ENCODE measurements at places on chromosomes 3 and 15. TPM values are rescaled to one million over a fixed set of nuclear protein-coding genes. Genes with fewer than 3 reads are reported as not detected.

Gene NPAP1
- 0.34 TPM for total RNA-seq

Gene CACNA2D3
- total RNA-seq, result 1.1 TPM

Gene SYNPR
- 0.43 TPM for total RNA-seq

Gene RPL32
- total RNA-seq, result 1,366 TPM

GRCh38 chr3:36362973-36363372, 17.3 kb upstream of the STAC start:
- H3K27me3 ChIP-seq, result no peaks in the 10 kb centered on the region
- DNase-seq, result no peak
- no peaks in the 10 kb centered on the region for H3K4me1 ChIP-seq
- no peaks in the 10 kb centered on the region for H3K36me3 ChIP-seq

DNA sequence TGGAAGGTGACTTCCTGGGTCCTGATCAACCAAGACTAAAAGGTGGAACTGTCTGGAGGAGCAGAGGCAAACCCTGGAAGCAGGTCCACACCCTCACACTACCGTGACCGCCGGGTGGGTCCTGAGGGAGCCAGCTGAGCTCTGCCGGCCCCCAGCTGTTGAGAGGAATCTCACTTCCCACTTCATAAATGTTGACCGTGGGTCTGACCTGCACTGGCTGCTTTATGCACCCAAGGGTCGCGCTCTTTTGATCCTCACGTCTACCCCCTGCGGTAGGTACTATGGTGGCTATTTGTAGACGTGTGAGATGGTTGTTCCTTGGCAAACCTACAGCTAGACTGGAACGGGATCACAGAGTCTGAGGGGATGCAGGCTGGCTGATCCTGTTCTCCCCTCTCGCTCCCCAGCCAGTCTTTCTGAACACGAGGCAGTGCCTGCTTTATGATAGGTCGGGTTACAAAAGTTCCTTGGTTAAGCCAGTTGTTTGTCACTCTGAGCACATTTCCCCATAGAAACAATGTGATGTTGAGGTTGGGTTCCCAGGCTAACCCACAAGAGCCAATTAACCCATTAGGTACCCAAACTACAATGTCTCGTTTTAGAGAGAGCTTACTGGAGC, 113.0 kb upstream of the ETV5 start:
- no peak overlapping the region for H3K27ac ChIP-seq
- peaks cover 30% of the 10 kb centered on the region for H3K4me1 ChIP-seq
- no peaks in the 10 kb centered on the region for H3K27me3 ChIP-seq
- no peaks in the 10 kb centered on the region for H3K36me3 ChIP-seq

DNA sequence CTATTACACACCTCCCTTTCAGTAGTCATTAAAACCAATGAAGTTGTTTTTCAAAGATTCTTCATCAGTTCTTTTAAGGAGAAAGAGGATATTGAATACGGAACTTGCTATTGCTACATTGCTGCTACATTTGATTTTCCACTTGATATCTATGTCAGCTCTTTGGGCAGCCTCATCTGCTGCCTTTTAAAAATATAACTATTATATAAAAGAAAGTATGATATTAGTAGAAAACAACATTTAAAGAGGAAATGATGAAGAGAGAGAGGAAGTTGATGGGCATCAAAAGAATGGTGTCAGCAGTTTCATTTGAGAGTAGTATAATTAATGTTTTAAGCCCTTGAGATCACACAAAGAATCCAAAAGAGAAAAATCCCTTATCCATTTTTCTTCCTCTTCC, 171.4 kb downstream of the NFKBIZ start:
- H3K36me3 ChIP-seq, result no peaks in the 10 kb centered on the region
- no peak overlapping the region for H3K27ac ChIP-seq
- DNase-seq, result no peak
- no peaks in the 10 kb centered on the region for H3K4me1 ChIP-seq
- no peak overlapping the region for H3K4me3 ChIP-seq

DNA sequence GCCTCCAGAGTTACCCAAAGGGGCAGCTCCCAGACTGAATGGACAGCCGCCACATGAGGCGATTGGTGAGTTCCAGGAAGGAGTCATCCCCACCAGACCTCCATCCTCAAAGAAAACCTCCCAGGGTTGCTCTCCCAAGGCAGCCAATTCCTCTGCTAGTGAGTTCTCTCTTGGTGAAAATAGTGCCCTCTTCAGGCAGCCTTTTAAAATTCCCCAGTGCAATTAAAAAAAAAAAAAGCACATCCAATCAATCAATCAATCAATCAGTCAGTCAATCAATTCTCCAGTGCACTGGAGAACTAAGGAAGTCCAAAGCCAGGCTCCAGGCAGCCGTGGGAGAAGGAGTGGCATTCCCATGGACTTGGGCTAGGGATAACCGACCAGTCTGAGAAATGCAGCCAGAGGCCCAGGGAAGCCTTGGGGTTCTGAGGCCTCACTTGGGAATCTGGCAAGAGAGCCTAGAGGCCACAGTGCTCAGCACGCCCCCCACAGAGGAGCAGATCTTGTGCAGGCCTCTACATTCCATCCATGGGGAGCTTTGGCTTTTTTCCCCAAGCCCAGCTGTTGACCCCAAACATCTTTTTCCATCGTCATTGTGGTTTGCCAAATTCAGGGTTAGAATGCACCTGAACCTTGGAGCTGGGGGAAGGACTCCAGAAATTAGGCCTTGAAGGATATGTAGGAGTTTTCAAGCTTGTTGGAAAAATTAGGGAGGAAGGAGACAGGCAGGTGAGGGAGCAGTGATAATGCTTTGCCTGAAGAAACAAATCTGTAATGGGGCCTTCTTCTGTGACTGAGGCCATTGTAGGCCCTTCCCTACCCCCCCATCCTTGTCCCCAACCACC, 4.8 kb downstream of the PAQR5 start:
- no peak overlapping the region for H3K4me3 ChIP-seq
- H3K36me3 ChIP-seq, result no peaks in the 10 kb centered on the region
- no peak overlapping the region for H3K27ac ChIP-seq

GRCh38 chr3:129035360-129036221, 25.0 kb upstream of the GP9 start:
- H3K27me3 ChIP-seq, result no peaks in the 10 kb centered on the region
- DNase-seq, result no peak
- peaks cover 4% of the 10 kb centered on the region for H3K36me3 ChIP-seq
- H3K4me1 ChIP-seq, result peaks cover 6% of the 10 kb centered on the region
- no peak overlapping the region for H3K4me3 ChIP-seq

DNA sequence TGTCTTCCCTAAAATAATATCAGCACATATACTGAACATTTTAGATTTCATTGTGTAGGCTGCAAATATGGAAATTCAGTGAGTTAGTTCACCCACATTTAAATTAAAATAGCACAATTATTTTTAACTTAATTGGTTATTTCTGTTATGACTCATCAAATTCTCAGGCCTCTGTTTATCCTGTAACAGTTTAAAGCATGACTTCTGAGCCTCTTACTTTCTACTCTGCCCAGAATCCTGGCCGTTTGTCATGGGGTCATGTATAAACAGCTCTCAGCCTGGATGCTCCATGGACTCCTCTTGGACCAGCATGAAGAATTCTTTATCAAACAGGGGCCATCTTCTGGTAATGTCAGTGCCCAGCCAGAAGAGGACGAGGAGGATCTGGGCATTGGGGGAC, 12.2 kb downstream of the TUBGCP4 start:
- no peaks in the 10 kb centered on the region for H3K27me3 ChIP-seq
- H3K36me3 ChIP-seq, result peaks cover 39% of the 10 kb centered on the region
- DNase-seq, result no peak

DNA sequence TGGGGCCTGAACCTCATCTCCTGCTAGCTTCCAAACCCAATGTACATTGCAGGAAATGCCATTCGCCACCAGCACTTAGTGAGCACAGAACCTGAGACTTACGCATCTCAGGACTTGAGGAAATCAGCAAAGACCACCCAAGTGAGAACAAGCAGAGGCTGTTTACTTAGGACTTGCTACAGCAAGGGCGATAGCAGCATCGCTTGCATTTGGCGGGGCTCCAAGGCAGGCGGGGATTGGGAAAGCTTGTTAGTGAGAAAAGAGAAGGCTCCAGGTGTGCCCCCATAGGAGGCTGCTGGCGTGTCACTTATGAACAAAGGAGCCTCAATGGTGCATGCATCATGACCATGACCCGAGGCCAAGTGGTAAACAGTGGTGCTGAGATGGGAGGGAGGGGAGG, 19.7 kb downstream of the SLC6A20 start:
- DNase-seq, result peak; percentile 84
- no peak overlapping the region for H3K4me3 ChIP-seq
- H3K27me3 ChIP-seq, result no peaks in the 10 kb centered on the region
- H3K4me1 ChIP-seq, result no peaks in the 10 kb centered on the region
- H3K36me3 ChIP-seq, result no peaks in the 10 kb centered on the region
